ENCODE measurements at places on chromosomes 13 and 19. TPM values are rescaled to one million over a fixed set of nuclear protein-coding genes. Genes with fewer than 3 reads are reported as not detected.

GRCh38 chr19:6887316-6887715 lies at the start of gene ADGRE1:
TSS of gene ADGRE1 (plus strand) at chr19:6887579. CDS start at chr19:6887609, 30 bp downstream.
- DNase-seq, result no peak
- no peaks in the 10 kb centered on the region for H3K36me3 ChIP-seq
- H3K27me3 ChIP-seq, result no peaks in the 10 kb centered on the region

GRCh38 chr19:34343751-34344150 lies 21.2 kb upstream of the GPI start:
- H3K27me3 ChIP-seq, result no peaks in the 10 kb centered on the region
- no peak overlapping the region for H3K27ac ChIP-seq
- H3K4me3 ChIP-seq, result no peak overlapping the region
- H3K36me3 ChIP-seq, result peaks cover 82% of the 10 kb centered on the region
- no peaks in the 10 kb centered on the region for H3K4me1 ChIP-seq
- DNase-seq, result no peak

GRCh38 chr13:30158774-30159445 lies 148.4 kb downstream of the KATNAL1 start:
- H3K4me3 ChIP-seq, result no peak overlapping the region
- peak; percentile 57 for DNase-seq
- H3K27ac ChIP-seq, result peak overlapping the region; percentile 57
- peaks cover 44% of the 10 kb centered on the region for H3K4me1 ChIP-seq

DNA sequence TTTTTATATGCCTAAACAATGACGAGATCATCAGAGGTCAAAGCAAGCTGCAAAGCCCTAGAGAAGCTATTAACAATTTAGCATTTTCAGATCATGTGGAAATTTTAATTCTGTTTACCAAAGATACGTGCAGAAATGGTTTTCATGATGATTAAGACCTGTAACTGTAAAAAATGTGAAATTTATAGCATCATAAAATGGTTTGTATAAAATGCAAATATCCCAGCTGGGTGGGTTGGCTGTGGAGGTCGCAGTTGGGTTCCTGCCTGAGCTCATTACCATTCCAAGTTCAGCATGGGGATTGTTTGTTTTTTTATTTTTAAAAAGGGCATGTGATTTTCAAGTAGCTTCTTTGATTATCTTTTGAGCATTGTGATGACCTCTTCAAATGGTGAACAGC lies 47.9 kb upstream of the SIAH3 start:
- H3K36me3 ChIP-seq, result no peaks in the 10 kb centered on the region
- H3K27ac ChIP-seq, result no peak overlapping the region
- DNase-seq, result no peak
- H3K4me1 ChIP-seq, result no peaks in the 10 kb centered on the region
- no peak overlapping the region for H3K4me3 ChIP-seq

DNA sequence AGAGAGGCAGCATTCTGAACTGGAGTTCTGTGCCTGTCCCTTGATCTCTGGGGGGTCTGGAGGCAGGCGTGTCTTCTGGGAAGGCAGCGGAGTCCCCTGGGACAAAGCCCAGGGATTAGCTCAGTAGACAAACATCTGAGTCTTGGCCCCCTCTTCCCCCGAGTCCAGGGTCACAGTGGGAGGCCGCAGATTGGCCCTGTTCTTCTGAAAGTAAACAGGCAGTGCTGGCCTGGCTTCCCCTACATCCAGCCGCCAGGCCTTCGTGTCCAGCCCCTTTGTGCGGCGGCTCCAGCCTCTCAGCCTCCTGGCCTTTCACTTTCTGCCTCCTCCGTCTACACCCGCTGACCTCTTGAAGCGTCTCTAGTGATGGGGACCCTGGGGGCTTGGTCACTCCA lies 989 bp downstream of the NFILZ start:
- no peaks in the 10 kb centered on the region for H3K36me3 ChIP-seq
- H3K27ac ChIP-seq, result peak overlapping the region; percentile 72
- H3K4me3 ChIP-seq, result peak overlapping the region; percentile 3
- peaks cover 40% of the 10 kb centered on the region for H3K4me1 ChIP-seq
- no peaks in the 10 kb centered on the region for H3K27me3 ChIP-seq
- DNase-seq, result peak; percentile 95

GRCh38 chr13:24133021-24133795 lies 27.3 kb upstream of the SPATA13 start:
- H3K27me3 ChIP-seq, result no peaks in the 10 kb centered on the region
- H3K4me1 ChIP-seq, result peaks cover 36% of the 10 kb centered on the region
- DNase-seq, result no peak
- H3K27ac ChIP-seq, result no peak overlapping the region
- no peaks in the 10 kb centered on the region for H3K36me3 ChIP-seq
- no peak overlapping the region for H3K4me3 ChIP-seq

DNA sequence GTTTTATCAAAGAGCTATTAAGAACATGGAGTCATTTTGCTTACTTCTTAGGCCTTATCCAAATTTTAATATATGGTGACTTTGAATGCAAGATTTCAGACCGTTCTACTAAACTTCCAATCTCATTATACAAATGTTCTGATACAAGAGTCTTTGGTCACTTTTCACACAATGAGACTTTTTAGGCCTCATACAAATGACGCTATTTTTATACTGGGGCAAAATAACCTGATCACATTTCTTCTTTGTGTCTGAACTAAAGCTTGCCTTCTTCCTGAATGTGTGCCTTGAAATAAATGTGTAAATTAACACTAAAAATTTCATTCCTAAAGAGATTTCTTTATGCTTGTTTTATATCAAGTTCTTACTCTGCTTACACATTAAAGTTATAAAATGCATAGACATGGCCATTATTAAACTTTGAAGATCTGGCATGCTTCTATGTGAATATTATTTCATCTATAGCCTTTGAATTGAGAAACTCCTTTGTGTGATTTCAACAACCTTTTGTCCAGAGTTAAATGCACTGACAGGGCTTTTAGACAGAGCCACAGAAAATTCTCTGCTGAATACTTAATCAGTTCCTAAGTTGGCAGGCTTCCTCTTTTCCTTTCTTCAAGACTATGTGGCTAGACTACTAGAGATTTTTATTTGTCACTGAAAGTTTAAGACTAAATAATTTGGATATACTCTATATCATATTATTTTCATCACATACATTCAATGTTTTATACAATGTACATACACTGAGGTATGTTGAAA lies 86.1 kb downstream of the EDNRB start:
- no peaks in the 10 kb centered on the region for H3K36me3 ChIP-seq
- no peak overlapping the region for H3K27ac ChIP-seq
- H3K27me3 ChIP-seq, result no peaks in the 10 kb centered on the region
- H3K4me1 ChIP-seq, result no peaks in the 10 kb centered on the region
- no peak overlapping the region for H3K4me3 ChIP-seq

- no peaks in the 10 kb centered on the region for H3K36me3 ChIP-seq
- H3K27ac ChIP-seq, result no peak overlapping the region
- H3K4me1 ChIP-seq, result no peaks in the 10 kb centered on the region
These were observed 109.2 kb downstream of the SGCG start for GRCh38 chr13:23289917-23290357.

- H3K36me3 ChIP-seq, result no peaks in the 10 kb centered on the region
- DNase-seq, result peak; percentile 45
- H3K27me3 ChIP-seq, result 0 out of 2 replicates have a peak, but pooled peaks cover 4% of the 10 kb centered on the region
- no peaks in the 10 kb centered on the region for H3K4me1 ChIP-seq
- H3K4me3 ChIP-seq, result no peak overlapping the region
These were observed 51.3 kb upstream of the LSM14A start for GRCh38 chr19:34120846-34121639.

- no peak for DNase-seq
- no peaks in the 10 kb centered on the region for H3K36me3 ChIP-seq
- no peak overlapping the region for H3K27ac ChIP-seq
- no peaks in the 10 kb centered on the region for H3K27me3 ChIP-seq
- no peak overlapping the region for H3K4me3 ChIP-seq
- no peaks in the 10 kb centered on the region for H3K4me1 ChIP-seq
These were observed 272.2 kb upstream of the KLF12 start for GRCh38 chr13:74406420-74406819.

DNA sequence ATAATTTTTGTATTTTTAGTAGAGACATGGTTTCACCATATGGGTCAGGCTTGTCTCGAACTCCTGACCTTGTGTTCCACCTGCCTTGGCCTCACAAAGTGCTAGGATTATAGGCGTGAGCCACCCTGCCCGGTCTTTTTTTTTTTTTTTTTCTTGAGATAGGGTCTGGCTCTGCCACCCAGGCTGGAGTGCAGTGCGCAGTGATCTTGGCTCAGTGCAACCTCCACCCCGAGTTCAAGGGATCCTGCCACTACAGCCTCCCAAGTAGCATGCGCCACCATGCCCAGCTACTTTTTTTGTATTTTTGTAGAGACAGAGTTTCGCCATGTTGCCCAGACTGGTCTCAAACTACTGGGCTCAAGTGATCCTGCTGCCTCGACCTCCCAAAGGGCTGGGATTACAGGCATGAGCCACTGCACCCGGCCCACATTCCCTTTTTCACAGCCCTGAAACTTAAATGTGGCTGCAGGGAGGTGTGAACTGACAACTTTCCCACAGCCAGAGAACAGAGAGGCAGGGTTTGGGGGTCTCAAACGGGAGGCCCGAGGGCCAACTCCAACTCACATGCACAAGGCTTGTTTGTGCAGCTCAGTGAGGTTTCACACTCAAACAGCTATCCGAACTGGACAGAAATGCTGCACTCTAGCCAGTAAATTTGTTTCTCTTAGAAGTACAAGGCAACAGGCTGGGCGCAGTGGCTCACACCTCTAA lies 4.4 kb upstream of the S1PR5 start:
- peaks cover 13% of the 10 kb centered on the region for H3K4me1 ChIP-seq
- H3K36me3 ChIP-seq, result no peaks in the 10 kb centered on the region
- peaks cover 32% of the 10 kb centered on the region for H3K27me3 ChIP-seq
- H3K4me3 ChIP-seq, result no peak overlapping the region

- no peak for DNase-seq
- no peaks in the 10 kb centered on the region for H3K36me3 ChIP-seq
- H3K4me1 ChIP-seq, result no peaks in the 10 kb centered on the region
- H3K27ac ChIP-seq, result no peak overlapping the region
These were observed 3.6 kb downstream of the FCHO1 start for GRCh38 chr19:17754634-17755442.

- H3K27me3 ChIP-seq, result no peaks in the 10 kb centered on the region
- H3K36me3 ChIP-seq, result peaks cover 33% of the 10 kb centered on the region
- no peak overlapping the region for H3K27ac ChIP-seq
- peaks cover 14% of the 10 kb centered on the region for H3K4me1 ChIP-seq
- no peak overlapping the region for H3K4me3 ChIP-seq
- DNase-seq, result no peak
These were observed 35.3 kb downstream of the CEBPG start for GRCh38 chr19:33408538-33409434.

GRCh38 chr13:74530011-74530410 lies 395.8 kb upstream of the KLF12 start:
- DNase-seq, result no peak
- no peaks in the 10 kb centered on the region for H3K36me3 ChIP-seq
- H3K4me1 ChIP-seq, result no peaks in the 10 kb centered on the region

DNA sequence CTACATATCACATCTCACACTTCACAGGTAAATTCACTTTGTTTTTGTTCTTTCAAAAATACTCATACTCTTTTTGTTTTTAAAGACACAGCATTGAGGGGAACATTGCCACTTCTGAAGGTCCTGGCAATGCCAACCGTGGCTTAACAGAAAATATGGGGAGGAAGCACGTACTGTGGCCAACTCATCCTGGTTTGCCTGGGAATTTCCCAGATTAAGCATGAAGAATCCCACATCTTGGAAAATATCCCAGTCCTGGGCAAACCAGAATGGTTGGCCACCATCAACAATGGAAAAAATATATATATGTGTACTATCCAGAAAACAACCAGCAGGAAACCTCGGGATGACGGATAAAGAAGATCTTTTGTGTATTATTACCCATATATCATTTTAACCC lies 1032.2 kb upstream of the SLC10A2 start:
- no peaks in the 10 kb centered on the region for H3K4me1 ChIP-seq
- H3K36me3 ChIP-seq, result no peaks in the 10 kb centered on the region
- H3K27me3 ChIP-seq, result no peaks in the 10 kb centered on the region
- no peak overlapping the region for H3K4me3 ChIP-seq
- no peak for DNase-seq

GRCh38 chr13:83877651-83878355 lies 4.5 kb downstream of the SLITRK1 start:
- no peaks in the 10 kb centered on the region for H3K36me3 ChIP-seq
- DNase-seq, result no peak
- no peak overlapping the region for H3K4me3 ChIP-seq
- H3K27me3 ChIP-seq, result no peaks in the 10 kb centered on the region
- H3K27ac ChIP-seq, result no peak overlapping the region

GRCh38 chr13:20198781-20199180 lies 6.0 kb upstream of the GJB2 start:
- H3K27ac ChIP-seq, result no peak overlapping the region
- peaks cover 34% of the 10 kb centered on the region for H3K27me3 ChIP-seq
- no peak overlapping the region for H3K4me3 ChIP-seq

DNA sequence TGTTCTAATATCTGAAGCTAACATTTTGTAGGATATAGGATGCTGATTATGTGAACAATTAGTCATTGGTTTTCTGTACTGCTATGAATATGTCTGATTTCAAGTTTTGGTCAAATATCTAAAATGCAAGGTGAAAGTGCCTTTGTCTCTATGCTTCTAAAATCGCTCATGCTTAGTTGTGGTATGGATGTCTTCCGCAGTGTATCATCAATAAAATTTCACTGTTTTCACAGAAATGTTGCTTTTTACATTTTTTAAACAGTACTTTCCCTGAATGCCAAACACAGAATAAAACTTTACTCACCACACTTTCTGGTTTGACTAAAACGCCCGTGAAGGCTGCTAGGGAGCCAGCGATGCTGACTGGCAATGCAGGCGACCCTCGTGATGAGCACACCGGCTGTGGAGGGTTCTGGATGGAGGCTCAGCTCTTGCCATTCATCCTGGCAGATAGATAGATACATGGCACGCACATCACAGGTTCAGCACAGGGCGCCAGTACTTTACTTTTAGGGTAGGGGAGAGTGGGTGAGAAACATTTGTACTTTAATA lies 40.1 kb downstream of the SLC7A9 start:
- no peaks in the 10 kb centered on the region for H3K27me3 ChIP-seq
- no peak for DNase-seq
- H3K36me3 ChIP-seq, result no peaks in the 10 kb centered on the region
- H3K27ac ChIP-seq, result no peak overlapping the region

GRCh38 chr19:15813916-15814315 lies 1.5 kb downstream of the OR10H1 start:
- no peak for DNase-seq
- H3K36me3 ChIP-seq, result no peaks in the 10 kb centered on the region
- H3K4me3 ChIP-seq, result no peak overlapping the region
- no peaks in the 10 kb centered on the region for H3K4me1 ChIP-seq
- H3K27ac ChIP-seq, result no peak overlapping the region

GRCh38 chr19:10289167-10289835 lies 451 bp upstream of the ICAM5 start:
- peaks cover 42% of the 10 kb centered on the region for H3K4me1 ChIP-seq
- peak overlapping the region; percentile 35 for H3K4me3 ChIP-seq
- peaks cover 30% of the 10 kb centered on the region for H3K27me3 ChIP-seq
- peaks cover 12% of the 10 kb centered on the region for H3K36me3 ChIP-seq

- peak within 1 kb of the TSS; percentile 81 for H3K4me3 ChIP-seq
- peak; percentile 96 for DNase-seq
- no peaks in the 10 kb centered on the region for H3K27me3 ChIP-seq
- peaks cover 28% of the 10 kb centered on the region for H3K36me3 ChIP-seq
- H3K4me1 ChIP-seq, result peaks cover 5% of the 10 kb centered on the region
These were observed at the start of the genes ANKRD24 and SIRT6 for GRCh38 chr19:4182084-4182810. TSS of gene ANKRD24 (plus strand) at chr19:4182689. CDS start at chr19:4186426, 3,737 bp downstream. TSS of gene SIRT6 (minus strand) at chr19:4182563. CDS start at chr19:4182539, 24 bp downstream.

MIER2 gene
- total RNA-seq, result 19.9 TPM

ZNF709 gene
- total RNA-seq, result not detected

PTPRH gene
- 2.0 TPM for total RNA-seq

KIR3DL1 gene
- total RNA-seq, result not detected

CYP4F12 gene
- not detected for total RNA-seq
